ENCODE measurements at places on chromosomes 6 and 20.

DNA sequence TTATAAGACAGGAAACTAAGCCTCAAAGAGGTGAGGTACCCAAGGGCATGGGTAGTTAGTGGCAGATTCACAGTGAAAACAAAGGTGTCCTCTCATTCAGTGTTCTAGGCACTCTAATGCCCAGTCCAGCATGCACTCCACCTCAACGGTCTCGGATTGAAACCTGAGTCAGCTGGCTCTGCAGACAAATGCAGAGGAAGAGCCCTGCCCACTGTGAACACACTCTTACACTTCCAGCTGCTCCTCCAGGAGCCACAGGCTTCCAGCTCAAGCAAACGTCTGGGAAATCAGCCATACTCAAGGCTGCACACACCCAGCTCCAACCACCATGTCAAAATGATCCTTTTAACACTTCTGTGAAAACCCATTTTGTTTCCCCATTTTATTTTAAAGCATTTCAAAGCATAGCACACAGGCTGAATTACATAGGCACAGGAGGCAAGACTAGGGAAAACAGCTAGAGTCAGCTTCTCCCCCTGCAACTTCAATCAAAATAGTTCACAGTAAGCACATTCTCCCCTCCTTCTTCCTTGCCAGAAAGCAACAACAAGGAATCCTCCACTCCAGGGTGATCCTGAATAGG lies 3.0 kb upstream of the IL17A start:
- no peak for DNase-seq

DNA sequence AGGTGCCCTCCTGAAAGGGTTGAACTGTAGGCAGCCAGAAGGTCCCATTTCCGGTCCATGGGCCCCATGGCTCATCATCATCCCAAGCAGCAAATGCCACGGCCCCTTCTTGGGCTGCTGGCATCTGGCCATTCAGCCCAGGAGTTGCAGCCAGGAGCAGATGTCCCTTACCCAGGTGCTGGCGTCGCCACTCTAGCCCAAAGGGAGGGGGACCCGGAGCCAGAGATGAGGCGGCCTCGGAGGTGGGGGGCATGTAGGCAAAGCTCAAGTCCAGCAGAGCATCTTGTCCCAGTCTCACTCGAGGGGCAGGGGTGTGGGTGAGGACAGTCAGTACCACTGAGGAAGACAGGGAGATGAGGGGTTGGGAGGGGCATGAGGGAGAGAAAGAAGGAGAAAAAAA lies 6.3 kb upstream of the RGL2 start:
- no peak for DNase-seq

DNA sequence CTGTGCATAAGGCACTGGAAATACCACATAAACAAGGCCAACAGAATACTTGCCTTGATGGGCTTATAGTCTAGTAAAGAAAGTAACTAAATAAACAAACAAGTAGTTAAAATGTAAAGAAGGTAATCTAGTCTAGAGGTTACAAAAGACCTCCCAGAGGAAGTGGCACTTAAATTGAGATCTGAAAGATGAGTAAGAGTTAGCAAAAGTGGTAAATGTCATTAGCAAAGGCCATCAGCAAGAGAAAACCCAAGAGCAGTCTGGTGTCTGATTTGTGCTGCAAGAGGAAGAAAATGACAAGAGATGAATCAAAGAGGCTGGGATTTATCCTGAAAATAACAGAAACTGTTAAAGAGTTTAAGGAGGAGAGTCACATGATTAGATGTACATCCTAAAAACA lies 96.6 kb upstream of the SMLR1 start:
- DNase-seq, result no peak

- no peak for DNase-seq
These were observed 1080.7 kb downstream of the GRIK2 start for GRCh38 chr6:102474041-102474807.

DNA sequence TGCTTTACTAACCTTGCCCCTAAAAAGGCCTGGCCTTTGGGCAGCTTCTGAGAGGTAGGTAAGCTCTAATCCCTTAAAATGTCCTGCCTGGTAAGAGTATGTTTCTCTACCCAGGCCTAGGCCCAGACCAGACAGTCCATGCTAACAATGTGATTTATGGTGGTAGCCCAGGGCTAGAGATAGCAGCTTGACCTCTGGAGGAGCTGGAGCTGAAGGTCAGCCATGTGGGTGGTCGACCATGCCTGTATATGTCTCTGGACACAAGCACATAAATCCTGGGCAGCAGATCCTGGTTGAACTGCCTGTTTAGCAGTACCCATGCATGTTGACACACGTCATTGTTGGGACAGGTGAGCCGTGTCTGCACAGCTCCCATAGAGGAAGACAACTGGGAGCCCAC lies 62.1 kb upstream of the PHACTR1 start:
- DNase-seq, result no peak

DNA sequence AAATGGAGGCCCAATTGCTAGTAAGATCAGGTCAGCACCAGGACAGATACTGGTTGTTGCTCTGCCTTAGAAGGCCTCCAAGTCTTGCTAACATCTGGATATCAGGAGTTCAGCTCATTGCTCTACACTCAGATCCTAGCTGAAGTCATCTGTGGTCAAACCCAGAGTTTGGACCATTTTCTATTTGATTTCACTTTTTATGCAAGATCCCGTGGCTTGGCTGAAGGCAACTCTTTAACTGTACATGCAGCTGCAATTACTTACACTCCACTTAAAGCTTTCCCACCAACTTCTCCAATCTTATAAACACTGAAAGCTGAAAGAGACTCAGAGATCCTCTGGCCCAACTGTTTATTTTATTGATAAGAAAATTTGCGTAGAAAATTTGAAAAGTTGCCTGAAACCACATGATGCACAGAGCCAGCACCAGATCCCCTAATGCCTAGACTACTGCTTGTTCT lies 2.7 kb downstream of the SLC17A2 start:
- DNase-seq, result no peak

- no peak for DNase-seq
These were observed 641 bp downstream of the ARFGEF2 start for GRCh38 chr20:48921883-48922820.

GRCh38 chr6:2958776-2959175 lies 12.6 kb downstream of the SERPINB6 start:
- DNase-seq, result no peak

- DNase-seq, result no peak
These were observed 8.2 kb downstream of the SLC17A2 start for GRCh38 chr6:25922301-25922700.

GRCh38 chr6:37668251-37668650 lies 29.4 kb downstream of the MDGA1 start:
- DNase-seq, result no peak

DNA sequence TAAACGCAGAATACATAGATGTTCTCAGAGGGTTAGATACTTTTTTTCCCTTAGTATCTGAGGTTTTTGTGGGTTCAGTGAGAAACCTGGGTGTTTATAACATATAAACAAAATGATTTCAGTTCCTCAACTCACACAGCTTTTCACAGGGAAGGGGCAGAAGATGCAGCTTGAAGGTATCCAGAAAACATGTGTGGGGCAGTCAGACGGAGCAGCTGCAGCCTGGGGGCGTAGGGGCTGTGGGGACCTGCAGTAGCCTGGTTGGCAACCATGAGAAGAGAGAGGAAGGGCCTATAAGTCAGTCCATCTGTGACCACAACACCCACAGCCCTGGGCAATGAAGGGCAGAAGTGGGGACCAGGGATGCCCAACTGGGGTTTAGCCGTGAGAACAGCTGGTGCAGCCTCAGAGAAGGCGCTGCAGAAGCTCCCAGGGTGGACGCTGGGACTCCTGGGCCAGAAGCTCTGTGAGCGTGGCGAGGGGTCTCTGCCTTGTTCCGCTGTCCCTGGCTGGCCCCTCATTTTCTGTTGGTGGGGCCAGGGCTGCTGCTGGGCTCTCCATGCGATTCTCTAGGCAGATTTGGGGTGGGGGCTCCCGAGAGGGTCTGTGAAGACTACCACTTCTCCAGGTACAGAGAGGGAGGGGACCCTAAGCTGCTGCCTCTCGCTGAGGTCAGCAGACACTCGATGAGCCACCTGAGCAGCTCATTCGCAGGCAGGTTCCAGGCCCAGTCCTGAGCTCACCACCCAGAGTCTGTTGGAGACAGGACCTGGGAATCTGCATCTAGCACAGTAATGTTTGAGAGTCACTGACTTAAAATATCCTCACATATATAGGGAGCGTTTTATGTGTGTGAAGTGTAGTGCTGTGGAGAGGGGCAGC lies 181.2 kb downstream of the ZDHHC14 start:
- no peak for DNase-seq

DNA sequence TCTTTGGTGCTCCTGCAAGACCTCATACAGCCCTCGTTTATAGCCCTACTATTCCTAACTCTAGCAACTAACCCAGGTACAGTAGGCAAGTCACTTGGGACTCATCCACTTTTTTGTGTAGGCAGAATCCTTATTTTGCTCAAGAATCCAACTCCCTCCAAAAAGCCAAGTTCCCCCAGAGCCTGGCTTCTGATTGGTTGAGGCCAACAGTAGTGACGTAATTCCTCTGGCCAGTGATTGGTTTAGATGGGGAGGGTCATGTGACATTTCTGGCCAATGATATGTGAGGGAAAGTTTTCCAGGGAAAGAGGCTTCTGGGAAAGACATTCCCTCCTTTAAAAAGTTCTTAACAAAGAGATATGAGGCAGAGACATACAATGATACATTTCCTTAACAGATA lies 32.1 kb downstream of the KIAA1755 start:
- no peak for DNase-seq

GRCh38 chr20:38226553-38226952 lies 34.0 kb downstream of the KIAA1755 start:
- no peak for DNase-seq

- DNase-seq, result no peak
These were observed 45.3 kb upstream of the RIN2 start for GRCh38 chr20:19712721-19713260.

All from HS-27A (cell line).